HS-27A (cell line): ENCODE measurements at places on chromosomes 5 and 9.

- no peak for DNase-seq
Measured at GRCh38 chr9:88076286-88077070, 61.8 kb downstream of the SPATA31C2 start.

DNA sequence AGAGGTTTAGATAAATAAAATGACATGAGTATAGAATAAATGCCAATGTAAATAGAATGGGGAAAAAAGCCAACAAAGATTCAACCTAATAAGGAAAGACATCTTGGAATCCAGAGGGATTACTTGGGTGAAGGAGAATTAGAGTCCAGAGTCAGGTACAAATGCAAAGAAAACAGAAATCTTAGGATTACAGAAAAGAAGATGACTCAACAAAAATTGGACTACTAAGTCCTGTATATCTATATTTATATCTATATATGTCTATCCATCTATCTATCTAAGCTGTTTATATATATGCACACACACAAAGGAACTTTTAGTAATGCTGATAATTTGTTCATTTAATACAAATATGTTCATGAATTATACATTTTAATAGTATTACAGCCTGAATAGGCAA is 27.6 kb downstream of the FAM174A start:
- no peak for DNase-seq

DNA sequence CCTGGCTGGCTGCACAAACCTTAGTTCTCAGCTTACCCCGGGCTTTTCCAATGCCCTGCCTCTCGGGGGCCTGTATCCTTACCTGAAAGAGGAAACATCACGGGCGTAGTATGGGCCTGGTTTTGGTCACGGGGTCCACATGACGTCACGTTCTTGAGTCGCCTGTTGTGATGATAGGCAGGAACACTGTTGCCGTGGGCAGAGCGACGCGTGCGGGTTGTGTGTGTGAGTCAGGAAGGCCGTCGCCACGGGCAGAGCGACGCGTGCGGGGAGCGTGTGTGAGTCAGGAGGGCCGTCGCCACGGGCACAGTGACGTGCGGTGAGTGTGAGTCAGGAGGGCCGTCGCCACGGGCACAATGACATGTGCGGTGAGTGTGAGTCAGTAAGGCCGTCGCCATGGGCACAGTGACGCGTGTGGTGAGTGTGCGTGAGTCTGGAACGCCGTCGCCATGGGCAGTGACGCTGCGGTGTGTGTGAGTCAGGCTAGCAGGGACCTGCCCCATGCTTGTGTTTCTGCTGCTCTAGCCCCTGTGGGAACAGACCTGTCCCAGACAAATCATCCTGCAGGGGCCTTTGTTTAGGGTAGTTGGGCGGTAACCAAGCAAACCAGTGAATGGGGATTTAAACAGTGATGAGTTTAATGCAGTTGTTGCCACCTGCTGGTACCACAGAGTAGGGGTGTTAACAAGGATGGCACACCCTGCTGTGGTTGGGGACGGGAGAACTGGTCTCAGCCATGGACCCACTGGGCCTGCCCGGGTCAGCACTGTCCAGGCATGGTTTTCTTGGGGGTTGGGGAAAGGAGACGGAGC is 19.8 kb downstream of the TRIP13 start:
- no peak for DNase-seq

GRCh38 chr9:114789006-114789405 is 16.8 kb downstream of the TNFSF15 start:
- DNase-seq, result no peak

DNA sequence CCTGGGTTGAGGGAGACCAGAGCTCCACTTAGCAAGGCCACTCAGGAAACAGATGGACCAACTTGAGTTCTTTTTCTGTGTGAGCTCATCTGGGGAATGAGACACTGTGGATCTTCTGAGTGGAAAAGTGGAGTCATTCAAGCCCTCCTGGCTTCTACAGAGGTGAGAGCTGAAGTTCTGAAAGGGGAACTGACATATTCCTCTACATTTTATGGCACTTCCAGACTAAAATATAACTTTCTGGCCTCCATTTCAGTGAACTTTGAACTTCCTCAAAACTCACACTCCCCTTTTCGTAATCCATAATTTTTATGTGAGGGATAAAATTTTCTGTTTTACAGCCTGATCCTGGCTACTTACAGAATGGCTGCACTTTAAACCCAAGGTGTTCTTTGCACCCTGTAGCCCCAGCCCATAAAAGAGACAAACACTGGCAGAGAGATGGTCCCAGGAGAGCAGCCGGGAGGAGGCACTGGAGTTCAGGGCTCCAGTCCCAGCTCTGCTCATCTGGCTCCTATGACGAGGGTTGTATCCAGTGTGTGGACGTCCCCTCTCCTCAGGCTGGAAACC is 10.8 kb downstream of the SPAAR start:
- no peak for DNase-seq

- DNase-seq, result no peak
Measured at GRCh38 chr9:18666986-18667772, 193.2 kb downstream of the ADAMTSL1 start.

GRCh38 chr5:108028412-108028811 is 353.5 kb downstream of the FBXL17 start:
- DNase-seq, result no peak
